ENCODE measurements at places on chromosomes 2 and 18.

DNA sequence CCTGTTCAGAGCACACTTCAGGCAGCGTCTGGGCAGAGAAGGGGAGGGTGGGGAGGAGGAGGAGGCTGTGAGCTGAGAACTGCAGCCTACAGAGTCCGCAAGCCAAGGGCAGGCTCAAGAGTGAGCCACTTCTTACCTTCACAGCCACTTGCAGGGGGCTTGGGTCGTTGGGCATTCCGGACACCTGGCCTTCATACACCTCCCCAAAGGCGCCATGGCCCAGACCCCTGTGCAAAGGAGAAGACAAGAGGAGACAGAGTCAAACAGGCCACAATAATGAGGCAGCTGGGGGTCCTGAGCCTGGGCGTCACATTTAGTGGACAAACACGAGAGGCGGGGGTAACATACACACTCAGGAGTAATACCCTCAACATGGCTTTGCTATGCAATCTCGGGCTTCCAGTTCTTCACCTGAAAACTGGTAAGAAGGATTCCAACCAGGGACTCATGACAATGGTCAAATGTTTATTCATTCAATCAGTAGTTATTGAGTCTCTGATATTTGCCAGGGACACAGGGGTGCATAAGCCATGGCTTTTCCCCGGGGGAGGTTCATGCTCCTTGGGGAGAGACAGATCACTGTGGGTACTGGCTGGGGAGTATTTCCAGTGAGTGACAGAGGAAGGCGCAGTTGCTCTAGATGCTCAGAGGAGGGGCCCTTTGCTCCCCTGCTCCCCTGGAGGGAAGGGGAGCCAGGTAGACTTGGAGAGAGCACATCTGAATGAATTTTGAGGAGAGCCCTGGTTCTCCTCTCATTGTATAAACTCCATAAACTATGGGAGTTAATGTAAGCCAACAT, 107.4 kb downstream of the CLIP4 start:
- no peak for DNase-seq

DNA sequence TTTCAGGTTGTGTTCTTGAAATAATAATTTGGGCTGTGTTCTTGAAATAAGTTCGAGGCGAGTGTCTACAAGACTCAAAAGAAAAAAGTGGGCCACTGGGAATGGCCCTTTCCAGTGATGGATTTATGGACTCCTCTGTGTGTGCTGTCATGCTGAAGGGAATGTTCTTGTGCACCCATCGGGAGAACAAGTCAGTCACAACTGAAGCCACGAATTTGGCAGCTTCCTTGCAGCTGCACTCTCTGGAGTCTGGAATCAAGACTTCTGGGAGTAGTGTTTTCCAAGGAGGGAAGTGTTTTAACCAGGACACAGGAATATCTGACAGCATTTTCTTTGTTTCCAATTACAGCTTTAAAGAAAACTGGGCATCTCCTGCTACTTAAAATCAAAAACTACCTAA, 620 bp downstream of the SLC14A1 start:
- DNase-seq, result no peak

DNA sequence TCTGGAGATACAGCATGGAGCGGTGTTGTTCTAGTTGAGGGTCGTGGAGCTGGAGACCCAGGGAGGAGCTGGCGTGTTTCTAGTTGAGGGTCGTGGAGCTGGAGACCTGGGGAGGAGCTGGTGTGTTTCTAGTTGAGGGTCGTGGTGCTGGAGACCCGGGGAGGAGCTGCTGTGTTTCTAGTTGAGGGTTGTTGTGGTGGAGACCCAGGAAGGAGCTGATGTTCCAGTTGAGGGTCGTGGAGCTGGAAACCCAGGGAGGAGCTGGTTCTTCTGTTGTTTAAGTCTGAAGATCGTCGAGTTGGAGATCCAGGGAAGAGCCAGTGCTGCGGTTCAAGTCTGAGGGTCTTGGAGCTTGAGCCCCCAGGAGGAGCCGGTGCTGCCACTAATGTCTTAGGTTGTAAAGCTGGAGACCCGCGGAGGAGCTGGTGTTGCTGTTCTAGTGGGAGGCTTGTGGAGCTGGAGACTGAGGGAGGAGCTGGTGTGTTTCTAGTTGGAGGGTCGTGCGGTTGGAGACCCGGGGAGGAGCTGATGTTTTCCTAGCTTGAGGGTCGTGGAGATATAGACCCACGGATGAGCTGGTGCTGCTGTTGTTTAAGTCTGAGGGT, 155.3 kb downstream of the RTP5 start:
- no peak for DNase-seq

GRCh38 chr2:1839066-1839756, 94.9 kb upstream of the PXDN start:
- DNase-seq, result no peak

DNA sequence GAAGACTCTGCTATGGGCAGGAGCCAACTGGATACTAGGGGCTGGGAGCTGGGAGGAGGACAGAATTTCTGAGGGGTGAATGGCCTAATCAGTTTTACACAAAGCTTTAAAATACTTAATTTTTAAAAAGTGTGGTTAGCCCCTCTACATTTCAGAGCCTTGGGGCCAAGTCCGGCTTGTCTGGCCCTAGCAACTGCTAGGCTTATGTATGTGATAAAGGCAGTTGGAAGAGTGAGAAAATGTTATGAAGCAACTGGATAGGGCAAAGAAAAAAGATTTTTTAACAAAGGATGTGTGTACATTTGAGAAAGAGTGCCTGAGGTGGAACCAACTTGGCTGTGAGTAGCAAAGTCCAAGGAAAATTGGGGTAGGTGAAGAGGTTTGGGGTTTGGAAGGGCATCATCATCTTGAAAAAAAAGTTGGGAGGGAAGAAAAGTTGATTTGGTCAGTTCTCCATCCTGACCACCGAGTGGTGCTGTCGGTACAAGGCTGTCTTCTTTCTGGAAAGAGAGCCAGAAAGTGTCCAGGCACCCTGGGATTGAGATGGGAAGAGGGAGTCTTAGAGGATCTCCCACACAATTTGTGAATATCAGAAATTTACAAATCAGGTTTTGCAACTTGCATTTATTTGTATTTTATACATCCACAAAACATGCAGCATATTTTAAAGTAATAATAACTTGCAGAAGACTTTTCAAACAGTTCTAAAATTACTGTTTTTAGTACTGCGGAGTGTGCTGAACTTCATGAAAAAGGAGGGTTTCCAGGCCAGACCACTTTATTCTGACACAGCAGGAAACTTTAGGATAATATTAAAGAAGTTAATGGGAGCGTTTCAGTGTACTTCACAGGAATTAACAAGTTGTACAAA, 10.5 kb upstream of the CDK15 start:
- no peak for DNase-seq

- DNase-seq, result no peak
These were observed 78.5 kb upstream of the MYCN start for GRCh38 chr2:15861898-15862297.

DNA sequence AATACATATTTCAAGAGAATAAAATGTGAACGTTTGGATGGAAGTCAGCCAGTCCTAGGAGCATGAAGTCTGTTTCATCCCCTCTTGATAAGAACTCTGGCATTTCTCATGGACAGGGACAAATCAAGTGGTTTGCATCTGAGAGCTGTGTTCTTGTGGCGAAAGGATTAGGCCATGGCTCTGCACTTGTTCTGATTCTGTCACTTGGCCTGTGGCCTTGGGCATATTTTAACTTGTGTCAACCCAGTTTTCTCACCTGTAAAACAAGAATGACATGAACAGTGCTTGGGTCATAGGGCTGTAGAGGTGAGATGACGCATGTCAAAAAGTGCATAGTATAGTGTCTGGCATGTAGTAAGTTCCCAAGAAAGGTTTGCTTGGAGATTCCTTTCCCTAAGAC, 125.8 kb downstream of the MGAT5 start:
- DNase-seq, result no peak

GRCh38 chr2:200477667-200478131, 32.2 kb downstream of the KCTD18 start:
- no peak for DNase-seq

DNA sequence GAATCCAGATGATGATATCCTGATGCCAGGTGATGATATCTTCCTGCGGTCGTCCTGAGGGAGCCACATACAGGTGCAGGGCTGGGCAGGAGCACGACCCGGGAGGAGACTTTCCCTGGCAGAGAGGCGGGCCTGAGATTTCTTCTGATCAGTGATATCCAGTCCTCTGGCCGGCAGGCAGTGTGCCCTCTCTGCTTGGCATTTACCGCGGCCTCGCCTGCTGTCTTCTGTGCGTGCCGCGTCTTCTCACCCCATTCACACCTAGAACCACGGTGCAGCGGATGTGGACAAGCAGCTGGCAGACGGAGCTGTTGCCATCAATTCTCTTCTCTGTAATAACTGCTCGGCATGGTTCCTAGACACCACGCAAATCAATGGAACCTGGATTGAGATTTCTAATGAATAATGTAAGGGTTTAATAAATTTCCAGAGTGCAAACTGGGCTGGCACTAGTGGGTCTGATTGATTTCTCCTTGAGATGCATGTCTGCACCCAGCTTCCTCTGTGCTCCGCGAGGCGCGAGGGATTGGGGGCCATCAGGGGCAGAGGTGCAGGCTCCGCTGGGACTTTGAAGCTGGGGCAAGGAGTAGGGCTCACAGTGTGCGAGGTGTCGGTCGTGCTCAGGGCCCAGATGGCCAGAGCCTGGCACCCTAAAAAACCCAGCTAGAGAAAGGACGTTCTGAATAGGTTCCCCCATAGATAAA, 208.9 kb upstream of the HDAC4 start:
- no peak for DNase-seq

GRCh38 chr2:182281276-182281675, 145.6 kb downstream of the PDE1A start:
- DNase-seq, result no peak

DNA sequence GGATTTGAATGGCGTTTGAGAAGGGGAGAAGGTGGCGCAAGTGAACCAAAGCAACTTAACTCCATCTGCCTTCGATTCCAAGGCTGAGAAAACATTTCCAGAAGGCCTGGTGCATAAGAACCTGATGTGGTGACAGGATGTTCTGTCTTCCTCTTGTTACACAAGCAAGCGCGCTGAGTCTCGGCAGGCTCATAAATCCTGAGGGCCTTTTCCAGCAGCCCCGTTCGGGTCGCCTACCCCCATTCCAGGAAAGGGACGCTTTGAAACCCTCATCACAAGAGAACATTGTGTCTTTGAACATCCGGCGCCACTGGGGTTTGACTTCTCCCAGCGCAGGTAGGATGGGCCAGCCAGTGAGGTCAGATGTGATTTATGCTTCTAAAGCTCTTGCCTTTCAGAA, 403.5 kb downstream of the SETBP1 start:
- DNase-seq, result no peak

DNA sequence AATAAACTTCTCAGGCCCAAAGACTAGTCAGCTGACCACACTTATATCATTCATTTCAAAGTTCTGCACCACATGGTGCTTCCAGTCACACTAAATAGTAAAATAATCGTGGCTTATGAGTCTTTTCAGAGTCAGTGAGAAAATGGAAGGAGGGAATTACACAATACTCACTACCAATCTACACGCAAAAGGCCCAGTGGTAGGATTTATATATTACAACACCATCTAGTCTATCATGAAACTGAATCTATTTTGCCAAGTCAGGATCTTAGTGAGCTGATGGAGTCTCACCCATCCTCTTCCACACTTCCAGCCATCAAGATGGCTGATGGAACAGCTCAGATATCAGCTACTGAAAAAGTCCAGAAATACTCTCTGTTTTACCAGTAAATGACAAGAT, 21.9 kb downstream of the INO80D start:
- no peak for DNase-seq

- DNase-seq, result no peak
These were observed 96.8 kb downstream of the PRKCE start for GRCh38 chr2:45748239-45748638.

GRCh38 chr2:164369366-164369765, 251.9 kb downstream of the GRB14 start:
- DNase-seq, result no peak

DNA sequence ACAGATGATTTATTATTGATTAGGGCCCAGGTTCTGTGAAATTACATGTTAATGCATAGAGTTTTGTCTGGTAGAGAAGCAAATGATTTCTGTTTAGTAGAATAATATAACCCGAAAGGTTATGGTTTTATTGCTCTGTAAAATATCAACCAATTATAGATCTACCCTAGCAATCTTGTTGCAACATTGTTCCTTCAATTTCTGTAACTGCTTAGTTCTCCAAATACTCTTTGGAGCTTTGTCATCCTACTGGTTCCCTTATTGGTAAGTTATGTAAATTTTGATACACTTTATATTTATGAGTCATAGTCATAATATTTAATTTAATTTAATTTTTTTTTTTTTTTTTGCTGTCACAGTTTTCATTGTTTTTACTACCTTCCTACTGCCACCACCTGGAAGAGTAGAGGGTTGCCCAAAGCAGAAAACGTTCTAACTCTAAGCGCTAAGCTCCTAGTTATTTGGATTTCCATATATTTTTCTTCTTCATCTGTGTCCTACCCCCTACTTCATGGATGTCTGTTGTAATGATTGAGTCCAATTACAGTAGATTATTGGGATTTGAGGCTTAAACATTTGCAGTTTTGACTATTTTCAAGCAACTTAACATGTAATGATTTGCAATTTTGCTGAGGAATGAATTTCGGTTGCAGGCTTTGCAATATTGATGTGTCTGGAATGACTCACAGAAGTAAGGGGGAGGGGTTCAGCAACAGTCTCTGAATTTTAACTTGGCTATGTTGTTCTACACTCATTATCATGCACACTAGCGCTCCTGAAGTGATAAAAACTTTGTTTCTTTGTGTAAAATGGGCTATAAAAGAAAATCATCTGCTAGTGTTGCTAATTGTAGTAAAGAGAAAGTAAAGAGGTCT, 51.1 kb downstream of the NABP1 start:
- DNase-seq, result no peak

- no peak for DNase-seq
These were observed 22.7 kb upstream of the ATP9B start for GRCh38 chr18:79046522-79046921.

DNA sequence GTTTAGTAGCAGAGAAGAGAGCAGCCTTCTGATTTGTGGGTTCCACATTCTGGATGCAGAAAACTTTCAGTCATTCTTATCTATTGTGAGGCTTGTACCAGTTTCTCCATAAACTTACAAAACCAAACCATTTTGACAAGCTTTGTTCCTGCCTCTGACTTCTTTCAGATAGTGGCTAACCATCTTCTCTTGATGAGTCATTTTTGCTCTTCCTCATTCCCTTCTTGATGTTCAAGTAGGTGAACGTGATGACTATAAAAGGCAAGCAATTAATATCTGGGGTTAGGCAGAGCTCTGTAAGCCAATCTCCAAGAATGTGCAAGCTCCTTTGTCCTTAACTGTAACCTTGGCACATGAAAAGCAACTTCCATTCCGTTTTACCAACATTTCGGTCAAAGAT, 2083.1 kb upstream of the PIK3C3 start:
- no peak for DNase-seq

DNA sequence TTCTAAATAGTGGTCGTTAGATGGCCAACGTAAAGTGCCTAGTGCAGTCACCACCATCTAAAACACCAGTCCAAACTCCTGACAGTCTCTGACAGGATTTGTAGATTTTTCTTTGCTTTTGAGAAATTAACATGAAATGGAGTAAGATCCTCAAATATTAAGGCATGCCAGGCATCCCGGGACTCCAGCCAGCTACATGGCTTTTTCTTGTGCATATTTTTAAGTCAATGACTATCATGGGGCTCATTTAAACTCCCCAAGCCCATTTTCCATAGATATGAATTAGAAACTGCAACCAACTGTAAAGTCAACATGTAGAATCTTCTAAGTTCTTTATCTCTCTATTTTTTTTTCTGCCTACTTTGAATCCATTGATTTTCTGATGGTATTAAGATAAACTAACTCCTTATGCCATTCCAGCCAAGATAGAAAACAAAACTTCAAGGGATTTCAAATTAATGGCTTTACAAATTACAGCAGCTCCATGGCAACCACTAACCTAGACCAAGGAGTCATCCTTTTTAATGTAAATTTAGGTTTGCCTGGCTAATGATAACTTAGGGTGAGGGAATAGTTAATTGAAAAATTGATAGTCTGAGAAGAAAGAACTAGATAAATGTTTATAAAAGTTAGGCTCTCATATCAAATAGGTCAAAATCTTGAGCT, 764.1 kb upstream of the NXPH2 start:
- DNase-seq, result no peak
